ENCODE measurements at places on chromosomes 4 and X. TPM values are rescaled to one million over a fixed set of nuclear protein-coding genes. Genes with fewer than 3 reads are reported as not detected.

DNA sequence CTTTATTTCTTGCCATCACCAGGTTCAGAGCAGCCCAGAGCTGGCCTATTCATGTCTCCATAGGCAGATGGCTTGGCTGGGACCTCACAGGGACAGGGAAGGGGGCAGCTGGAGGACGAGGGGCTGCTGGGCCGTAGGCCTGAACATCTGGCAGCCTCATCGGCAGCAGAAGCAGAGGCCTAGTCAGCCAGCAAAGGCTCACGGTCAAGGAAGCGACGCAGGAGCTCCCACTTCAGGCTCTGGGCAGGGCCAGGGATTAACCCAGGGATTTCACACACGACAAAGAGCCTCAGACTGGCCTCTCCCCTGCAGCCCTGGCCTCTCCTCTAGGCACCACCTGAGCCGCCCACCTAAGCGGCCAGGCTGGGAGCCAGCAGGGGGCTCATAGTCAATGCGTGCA is 46.0 kb upstream of the MAN2B2 start:
- no peaks in the 10 kb centered on the region for H3K4me1 ChIP-seq
- H3K27ac ChIP-seq, result no peak overlapping the region
- H3K36me3 ChIP-seq, result no peaks in the 10 kb centered on the region
- no peak for DNase-seq
- no peak overlapping the region for H3K4me3 ChIP-seq

GRCh38 chrX:109281483-109282275 is 200.2 kb downstream of the GUCY2F start:
- H3K36me3 ChIP-seq, result no peaks in the 10 kb centered on the region
- H3K27ac ChIP-seq, result no peak overlapping the region
- DNase-seq, result no peak

- H3K27ac ChIP-seq, result no peak overlapping the region
- no peak for DNase-seq
- no peaks in the 10 kb centered on the region for H3K4me1 ChIP-seq
Measured at GRCh38 chr4:128974136-128974581, 119.2 kb downstream of the SCLT1 start.

Gene CENPE
- 36.8 TPM for total RNA-seq
